CD4-positive, alpha-beta T cell treated with Interferon alpha-2 for 1 hour (primary cell): ENCODE measurements at places on chromosomes 16 and 17.

- no peak for DNase-seq
These were observed 27.8 kb downstream of the ARHGAP27 start for GRCh38 chr17:45404870-45405249.

DNA sequence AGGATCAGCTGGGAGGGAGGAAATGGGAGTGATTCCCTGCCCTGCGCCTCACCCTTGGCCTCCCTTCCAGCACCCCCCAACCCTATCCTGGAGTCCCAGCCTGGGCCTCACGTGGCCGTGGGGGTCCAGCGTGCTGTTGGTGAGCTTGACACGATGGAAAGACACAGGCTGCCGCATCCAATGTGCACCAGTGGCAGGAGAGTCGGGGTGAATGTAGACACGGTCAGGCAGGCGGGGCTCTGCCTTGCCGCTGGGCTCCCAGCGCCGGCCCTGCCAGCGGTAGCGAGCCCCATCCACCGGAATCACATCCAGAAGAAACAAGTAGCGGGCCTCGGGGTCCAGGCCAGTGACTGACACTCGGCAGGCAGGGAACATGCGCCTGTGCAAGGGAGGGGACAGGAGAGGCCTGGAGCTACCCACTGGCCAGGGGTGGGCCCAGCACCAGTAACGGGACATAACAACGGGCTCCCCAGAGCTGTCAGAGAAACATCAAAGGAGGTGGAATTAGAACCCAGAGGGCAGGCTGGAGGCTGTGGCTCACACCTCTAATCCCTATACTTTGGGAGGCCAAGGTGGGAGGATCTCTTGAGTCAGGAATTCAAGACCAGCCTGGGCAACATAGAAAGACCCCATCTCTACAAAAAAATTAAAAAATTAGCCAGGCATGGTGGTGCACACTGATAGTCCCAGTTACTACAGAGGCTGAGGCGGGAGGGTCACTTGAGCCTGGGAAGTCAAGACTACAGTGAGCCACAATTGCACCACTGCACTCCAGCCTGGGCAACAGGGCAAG lies 2.7 kb downstream of the TBX6 start:
- no peak for DNase-seq

- peak; percentile 86 for DNase-seq
These were observed at the start of gene LIMD2 for GRCh38 chr17:63699638-63700527. TSS of gene LIMD2 (minus strand) at chr17:63700125. CDS start at chr17:63699298, 827 bp downstream.

DNA sequence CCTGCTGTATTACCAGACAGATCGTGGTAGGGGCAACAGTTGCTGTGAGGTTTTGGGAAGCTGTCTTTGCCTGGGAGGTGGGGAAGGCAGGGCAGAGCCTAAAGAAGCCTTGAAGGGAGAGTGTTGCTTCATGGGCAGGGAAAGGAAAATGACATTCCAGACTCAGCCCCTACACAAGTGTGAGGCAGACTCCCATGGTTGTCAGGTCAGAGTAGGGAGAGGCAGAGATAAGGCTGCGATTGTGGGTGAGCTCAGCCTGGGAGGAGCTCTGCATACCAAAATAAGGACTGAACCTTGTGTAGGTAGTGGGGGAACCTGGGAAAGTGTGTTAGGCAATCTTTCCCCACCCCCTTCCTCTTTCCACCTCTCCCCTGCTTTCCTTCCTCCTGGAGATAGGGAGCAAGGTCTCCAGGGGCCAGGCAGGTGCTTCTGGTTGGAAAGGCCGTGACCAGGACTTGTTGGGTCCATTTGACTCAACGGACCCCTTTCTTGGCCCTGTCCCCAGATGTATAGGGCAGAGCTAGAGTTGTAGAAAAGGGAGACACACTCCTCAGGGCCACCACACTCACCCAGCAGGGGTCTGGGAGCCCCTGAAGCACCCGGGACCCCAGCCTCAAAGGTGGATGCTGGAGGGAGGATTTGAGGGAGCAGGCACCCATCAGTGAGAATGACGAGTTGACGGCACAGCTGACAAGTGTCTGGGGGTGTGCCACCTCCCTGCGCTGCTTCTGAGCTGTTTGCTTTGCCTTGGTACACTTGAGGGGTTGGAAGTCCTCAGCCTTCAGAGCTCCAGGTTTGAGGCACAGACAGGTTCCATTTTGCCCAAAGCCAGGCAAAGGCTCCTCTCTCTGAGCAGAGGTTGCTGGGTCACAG lies 18.5 kb upstream of the TOB1 start:
- DNase-seq, result no peak

DNA sequence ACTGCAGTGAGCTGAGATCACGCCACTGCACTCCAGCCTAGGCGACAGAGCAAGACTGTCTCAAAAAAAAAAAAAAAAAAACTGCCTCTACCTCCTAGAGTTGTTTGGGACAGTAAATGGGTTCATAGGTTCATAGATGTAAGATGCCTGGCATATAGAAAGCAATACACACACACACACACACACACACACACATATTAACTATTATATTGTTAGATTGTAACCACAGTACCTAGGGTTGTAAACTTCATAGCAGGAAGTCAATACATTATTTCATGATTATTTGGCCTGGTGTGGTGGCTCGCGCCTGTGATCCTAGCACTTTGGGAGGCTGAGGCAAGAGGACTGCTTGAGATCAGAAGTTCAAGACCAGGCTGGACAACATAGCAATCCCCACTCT lies 5.8 kb downstream of the XPO6 start:
- no peak for DNase-seq

DNA sequence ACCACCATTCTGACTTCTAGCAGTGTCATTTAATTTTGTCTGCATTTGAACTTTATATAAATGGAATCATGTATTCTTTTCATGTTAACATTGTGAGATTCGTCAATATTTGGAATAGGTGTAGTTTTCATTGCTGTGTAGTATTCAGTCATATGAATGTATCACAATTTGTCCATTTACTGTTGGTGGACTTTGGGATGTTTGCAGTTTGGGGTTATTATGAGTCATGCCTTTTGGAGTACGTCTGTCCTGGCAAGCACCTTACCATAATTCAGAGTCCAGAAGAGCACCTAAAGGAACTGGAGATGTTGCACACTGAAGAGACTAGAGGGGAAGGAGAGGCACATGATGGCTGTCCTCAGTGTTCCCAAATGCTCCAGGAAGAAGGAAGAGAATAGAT lies 3.1 kb upstream of the PHKG2 start:
- no peak for DNase-seq

DNA sequence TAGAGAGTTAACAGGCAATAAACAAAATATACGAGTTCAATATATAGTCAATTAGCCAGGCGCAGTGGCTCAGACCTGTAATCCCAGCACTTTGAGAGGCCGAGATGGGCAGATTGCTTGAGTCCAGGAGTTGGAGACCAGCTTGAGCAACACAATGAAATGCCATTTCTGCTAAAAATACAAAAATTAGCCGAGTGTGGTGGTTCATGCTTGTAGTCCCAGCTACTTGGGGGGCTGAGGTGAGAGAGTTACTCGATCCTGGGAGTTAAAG lies 69.8 kb upstream of the TOB1 start:
- no peak for DNase-seq

DNA sequence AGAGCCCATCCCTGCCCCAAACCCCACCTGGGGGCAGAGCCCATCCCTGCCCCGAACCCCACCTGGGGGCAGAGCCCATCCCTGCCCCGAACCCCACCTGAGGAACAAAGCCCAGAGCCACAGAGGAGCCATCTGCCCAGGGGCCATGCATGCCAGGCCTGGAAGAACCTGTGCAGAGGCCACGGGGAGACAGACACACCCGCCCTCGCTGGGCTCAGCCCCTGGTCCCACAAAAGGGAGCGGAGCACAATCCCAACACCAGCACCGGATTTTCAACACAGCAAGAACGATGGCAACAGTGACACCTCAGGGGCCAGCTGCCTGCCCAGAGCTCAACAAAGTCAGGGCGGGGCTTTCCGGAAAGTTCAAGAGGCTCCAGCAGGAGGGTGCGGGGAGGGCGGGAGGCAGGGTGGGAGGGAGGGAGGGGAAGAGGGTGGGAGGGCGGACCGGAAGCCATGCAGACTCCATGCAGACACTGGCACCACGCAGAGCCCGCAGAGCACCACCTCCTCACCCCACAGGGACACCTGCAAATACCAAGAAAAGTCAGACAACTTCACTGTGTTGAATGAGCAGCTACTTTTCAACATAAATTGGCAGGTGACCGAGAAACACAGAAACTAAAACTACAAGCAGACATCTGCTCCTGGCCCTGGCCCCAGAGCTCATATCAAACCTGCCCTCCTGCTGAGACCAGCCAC lies 27.9 kb upstream of the C16orf95 start:
- peak; percentile 61 for DNase-seq

GRCh38 chr17:79833110-79833450 lies 6.2 kb downstream of the CBX4 start:
- no peak for DNase-seq

DNA sequence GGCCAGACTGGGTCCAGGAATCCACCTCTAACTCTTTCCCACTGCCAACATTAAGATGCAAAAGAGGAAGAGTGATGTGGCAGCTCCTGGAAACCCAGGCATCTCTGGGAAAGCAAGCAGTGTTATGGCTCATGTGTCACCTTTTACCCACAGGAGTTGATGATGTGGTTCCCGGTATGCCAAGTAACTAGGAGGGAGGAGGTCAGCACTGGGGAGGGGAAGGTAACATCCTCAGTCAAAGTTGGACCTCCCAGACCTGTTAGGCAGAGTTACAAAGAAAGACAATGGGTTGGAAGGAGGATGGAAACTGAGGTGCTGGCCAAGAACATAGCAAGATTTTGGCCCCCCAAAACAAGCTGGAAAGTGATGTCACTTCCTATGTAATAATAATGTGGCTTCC lies 11.4 kb downstream of the KRABD2 start:
- DNase-seq, result no peak

DNA sequence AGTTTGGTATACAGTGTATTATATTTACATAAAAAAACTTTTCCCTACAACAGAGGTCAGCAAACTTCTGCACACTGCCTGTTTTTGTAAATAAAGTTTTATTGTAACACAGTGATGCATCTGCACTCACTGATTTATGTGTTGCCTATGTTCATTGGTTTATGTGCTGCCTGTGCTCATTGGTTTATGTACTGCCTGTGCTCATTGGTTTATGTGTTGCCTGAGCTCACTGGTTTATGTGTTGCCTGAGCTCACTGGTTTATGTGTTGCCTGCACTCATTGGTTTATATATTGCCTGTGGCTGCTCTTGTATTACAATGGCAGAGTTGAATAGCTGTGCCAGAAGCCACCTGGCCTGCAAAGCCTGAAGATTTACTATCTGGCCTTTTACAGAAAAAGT lies 81.6 kb downstream of the MYH11 start:
- no peak for DNase-seq
